Forelimb muscle (tissue), 1 donor: ENCODE measurements at places on chromosomes 2 and 18. TPM values are rescaled to one million over a fixed set of nuclear protein-coding genes. Genes with fewer than 3 reads are reported as not detected.

Gene DYSF
- 146 TPM for polyA plus RNA-seq

Gene CNTNAP5
- polyA plus RNA-seq: 0.03 TPM

Gene POLR1B
- 11.6 TPM for polyA plus RNA-seq

GRCh38 chr2:32715391-32715841, 87.6 kb downstream of the TTC27 start:
- no peak for DNase-seq

DNA sequence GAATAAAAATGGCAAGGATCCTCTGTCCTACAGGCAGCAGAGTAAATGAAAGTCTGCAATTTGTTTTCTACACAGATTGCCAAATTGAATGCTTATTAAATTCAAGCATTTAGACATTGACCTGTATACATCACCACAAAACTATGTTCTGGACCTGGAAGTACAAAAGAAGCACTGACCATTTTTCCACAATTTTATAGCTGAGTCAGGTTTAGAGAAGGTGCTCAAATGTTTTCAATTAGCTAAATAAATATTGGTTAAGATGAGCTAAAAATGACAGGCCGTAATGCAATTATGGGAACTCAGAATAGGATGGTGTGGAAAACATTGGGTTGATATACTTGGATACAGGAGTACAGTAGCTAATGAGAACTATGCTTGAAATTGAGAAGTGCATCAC, 490.7 kb upstream of the MEIS1 start:
- DNase-seq: no peak

DNA sequence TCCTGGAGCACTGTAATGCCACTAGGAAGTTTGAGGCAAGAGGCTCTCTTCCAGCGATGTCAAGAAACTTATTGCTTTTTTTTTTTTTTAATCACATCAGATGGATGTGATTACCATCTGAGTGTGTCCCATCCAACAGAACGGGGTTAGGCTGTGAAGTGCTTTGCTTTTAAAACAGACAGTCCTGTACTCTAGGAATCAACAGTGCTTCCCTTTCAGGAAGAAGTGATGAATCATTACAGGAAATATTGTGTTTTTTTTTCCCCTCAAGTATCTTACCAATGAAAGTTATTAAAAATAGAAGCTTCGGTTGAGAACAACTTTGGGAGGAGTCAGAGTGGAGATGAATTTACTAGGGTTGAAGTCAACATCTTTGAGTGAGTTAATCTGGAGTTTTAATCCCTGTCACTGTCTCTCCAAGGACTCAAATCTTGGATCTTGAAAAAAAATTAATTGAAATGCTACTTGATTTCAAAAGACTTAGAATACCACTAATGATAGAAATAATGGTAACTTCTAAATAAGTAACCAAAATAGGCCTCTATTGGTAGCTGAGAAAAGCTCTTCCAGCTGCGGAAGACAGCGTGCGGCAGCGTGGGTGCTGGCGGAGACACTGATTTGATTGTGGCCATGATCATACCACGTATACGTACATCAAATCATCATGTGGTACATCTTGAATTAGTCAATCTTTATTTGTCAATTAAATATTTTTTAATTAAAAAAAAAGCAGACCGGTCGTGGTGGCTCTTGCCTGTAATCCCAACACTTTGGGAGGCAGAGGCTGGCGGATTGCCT, 45.5 kb downstream of the GATA6 start:
- DNase-seq: no peak

DNA sequence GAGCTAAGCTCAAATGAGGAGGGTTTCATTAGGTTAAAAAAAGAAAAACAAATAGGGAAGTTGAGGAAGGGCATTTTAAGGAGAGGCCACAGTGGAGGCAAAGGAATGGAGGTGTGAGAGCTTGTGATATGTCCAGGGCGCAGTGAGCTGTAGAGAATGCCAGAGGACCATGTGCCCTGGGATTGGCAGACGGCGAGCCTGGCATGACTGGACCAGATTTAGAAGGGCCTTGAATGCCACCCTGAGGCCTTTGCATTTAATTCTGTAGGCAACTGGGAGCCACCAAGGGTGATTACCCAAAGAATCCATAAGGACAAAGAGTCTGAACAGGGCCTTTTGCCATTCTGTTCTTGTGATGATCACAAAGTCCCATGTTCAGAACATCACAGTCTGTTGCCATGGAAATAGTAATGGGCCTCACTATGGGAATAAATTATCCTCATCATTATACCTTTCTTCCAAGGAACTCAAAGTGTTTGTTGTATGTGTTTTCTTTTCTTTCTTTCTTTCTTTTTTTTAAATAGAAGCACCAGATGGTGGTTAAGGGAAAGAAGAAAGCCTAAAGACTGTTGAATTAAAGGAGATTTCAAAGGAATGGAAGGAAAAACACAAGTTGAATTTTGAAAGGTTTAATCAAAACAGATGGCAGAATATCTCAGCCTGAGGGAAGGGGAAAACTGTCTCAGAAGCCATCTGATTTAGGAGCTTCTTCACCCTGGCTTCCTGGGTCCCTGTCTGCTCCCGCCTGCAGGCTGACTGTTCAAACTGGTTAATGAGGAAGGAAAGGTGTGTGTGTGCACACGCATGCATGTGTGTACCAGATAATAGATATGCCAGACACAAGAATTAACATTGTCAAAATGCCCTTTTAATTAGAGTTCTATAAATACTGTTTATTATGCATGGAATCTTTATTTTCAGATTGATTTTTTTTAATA, 31.6 kb upstream of the NCOA1 start:
- DNase-seq: no peak

DNA sequence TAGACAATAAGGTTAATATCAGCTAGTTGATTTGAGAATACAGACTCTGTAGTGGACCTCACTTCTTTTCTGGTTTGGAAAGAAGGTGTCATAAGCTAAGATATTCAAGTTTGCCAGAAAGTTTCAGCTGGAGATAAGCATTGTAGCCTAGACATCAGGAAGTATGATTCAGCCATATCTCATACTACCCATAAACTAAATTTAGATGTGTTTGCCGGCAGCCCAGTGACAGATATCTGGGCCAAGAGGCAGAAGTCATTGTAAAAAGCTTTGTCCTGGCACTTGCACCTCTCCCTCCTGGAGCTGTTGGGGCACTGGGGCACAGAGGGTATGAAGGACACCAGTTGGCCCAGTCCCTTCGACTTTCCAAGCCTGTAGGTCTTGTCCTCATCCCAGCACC, 128.0 kb downstream of the EPHA4 start:
- no peak for DNase-seq

DNA sequence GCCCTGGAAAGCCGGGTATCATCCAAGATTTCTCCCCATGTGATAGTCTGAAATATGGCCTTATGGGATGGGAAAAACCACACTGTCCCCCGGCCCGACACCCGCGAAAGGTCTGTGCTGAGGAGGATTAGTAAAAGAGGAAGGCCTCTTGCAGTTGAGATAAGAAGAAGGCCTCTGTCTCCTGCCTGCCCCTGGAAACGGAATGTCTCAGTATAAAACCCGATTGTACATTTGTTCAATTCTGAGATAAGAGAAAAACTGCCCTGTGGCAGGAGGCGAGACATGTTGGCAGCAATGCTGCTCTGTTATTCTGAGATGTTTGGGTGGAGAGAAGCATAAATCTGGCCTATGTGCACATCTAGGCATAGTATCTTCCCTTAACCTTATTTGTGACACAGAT, 26.8 kb downstream of the RUFY4 start:
- DNase-seq: no peak
